NCI-H1092 (cell line): ENCODE measurements at places on chromosomes 3 and 15.

DNA sequence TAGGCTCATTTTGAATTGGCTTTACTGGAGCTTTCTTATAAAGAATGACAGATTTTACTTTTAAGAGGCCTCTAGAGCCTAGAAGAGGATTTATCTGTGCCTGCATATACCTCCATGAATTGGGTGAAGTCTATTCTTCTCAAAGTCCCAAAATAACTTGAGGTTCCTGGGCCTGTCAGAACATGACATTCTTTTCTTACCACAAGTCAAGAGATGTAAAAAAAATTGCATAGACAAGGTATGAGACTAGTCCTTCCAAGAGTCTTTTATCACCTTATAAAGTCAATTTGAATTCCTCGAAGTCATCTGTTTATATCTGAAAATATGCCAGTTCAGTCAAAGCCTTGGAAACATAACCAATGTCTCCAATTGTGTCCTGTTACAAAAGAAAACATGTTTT lies 17.2 kb upstream of the CD200 start:
- no peak for DNase-seq

DNA sequence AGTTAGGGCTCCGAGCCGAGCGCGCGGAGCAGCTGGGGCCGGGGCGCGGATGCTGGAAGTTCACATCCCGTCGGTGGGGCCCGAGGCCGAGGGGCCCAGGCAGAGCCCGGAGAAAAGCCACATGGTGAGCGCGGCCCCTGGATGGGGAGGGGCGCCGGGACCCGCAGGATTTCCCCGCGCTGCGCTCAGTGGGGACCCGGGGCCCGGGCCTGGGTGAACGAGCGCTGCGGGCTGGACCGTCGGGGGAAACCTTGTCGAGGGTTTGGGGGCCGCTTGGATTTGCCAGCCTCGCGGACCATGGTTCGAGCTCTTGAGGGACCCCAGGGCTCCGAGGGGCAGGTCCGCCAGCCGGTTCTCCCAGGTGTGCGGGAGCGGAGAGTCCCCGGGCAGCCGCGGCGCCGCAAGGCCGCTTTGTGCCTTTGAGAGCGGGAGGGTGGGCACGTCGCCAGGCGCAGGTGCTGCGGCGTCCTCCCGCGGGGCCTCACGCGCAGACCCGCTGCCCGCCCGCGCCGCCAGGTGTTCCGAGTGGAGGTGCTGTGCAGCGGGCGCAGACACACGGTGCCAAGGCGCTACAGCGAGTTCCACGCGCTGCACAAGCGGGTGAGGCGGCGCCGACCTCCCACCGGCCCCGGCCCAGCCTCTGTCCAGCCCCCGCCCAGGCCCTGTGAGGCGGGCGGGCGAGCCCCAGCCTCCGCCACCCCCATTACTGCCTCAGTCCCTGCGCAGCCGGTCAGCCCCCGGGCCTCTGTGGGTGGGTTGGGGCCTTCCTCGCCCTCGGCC lies at the start of gene SNX22:
SNX22 (plus strand) TSS at position 5 of the 780 bp plus-strand sequence; CDS start at position 50, 45 bp downstream.
- DNase-seq: no peak

DNA sequence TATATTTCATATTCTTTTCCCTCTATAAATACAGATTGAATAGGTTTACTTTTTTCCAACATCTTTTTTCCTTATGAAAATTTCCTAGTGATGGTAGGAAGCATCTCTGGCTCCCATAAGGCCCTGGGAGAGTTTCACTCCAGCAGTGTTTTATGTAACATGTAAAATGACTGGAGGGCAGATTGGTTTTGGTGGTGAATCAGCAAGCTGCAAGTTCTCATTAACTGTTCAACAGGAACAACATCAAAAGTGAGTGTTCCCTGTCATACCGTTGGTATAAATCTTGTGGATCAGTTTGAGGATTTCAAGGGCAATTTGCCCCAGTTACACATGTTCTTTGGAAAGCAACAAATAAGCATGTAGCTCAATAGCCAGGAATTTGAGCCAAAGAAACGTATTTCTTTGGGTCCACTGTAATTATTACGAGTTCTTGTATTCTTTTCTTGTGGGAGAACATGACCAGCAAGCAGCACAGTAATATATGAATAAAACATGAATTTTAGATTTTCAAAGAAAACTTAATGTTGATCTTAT lies 345.7 kb downstream of the SV2B start:
- DNase-seq: no peak

DNA sequence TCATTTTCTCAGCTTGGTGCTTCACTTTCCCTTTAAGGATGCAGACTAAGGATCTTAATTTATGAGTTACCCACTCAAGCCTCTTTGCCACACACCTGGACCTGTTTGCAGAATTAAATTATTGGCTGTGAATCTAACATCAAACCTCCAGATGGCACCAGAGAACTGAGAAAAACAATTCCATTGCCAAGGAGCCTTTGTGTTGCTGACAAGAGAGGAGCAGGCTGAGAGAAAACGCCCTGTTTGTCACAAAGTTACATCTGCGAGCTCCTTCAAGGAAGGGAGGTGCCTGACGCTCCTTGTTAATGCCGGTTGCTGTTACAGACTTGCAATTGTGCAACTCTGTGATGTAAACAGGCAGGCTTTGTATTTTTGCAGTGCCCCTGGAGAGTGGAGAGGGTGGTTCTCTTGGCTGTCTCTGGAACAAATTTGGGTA lies 36.3 kb upstream of the TMC3 start:
- peak; percentile 63 for DNase-seq

- DNase-seq: no peak
Observed at GRCh38 chr3:67774676-67775075, 120.3 kb upstream of the SUCLG2 start.

- no peak for DNase-seq
Observed at GRCh38 chr3:46399557-46399956, 7.3 kb downstream of the CCR5AS start.

GRCh38 chr3:7709376-7710082 lies 792.1 kb upstream of the LMCD1 start:
- no peak for DNase-seq

DNA sequence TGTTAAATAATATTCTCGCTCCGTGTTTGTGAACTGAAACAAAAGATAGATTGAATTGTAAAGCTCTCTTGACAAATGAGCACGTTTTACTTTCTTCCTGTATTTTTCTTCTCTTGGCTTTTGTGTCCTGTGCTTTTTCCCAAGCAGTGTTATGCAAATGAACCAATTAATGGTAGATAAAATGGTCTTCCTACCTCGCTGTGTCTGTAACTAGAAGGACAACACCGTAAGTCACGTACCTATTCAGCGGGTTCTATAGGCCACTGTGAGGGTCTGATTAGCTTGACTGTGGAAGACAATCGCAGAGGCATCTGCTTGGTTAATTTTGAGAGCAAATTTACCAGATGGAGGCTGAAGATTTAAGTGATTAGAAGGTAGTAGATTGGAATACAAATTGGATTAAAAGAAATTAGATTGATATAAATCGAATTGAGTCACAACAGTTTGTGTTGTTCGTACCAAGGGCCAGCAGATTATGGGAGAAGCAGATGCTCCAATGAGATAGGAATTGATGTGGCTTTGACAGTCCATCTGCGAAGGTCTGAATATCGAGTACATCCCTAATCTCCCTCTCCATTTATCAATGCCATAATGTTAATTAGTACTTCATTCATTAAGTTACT lies 40.2 kb downstream of the ROBO2 start:
- DNase-seq: no peak

GRCh38 chr3:146626403-146627122 lies 21.4 kb upstream of the PLSCR5 start:
- peak; percentile 51 for DNase-seq

DNA sequence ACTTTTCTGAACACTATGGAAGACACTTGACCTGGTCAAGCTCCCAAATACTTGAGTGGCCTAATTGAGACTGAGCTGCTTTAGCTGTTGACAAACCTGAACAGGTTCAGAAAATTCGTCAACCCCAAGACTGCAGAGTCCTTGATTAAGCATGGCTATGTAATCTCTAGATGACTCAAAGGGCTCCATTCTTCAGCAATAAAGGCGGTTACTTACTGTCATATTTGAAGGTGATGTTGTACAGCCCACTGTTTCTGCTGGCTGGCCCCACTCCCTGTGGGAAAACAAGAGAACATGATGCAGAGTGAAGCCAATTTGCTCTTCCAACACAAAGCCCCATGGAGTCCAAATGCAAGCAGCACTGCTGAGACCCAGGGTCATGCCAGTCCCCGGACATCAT lies 45.1 kb downstream of the IL17RD start:
- no peak for DNase-seq

- DNase-seq: no peak
Observed at GRCh38 chr3:75224412-75224811, 439.7 kb upstream of the FRG2C start.

GRCh38 chr15:60382773-60383674 lies 14.8 kb downstream of the ANXA2 start:
- no peak for DNase-seq

- no peak for DNase-seq
Observed at GRCh38 chr3:190197346-190197763, 76.7 kb upstream of the P3H2 start.

DNA sequence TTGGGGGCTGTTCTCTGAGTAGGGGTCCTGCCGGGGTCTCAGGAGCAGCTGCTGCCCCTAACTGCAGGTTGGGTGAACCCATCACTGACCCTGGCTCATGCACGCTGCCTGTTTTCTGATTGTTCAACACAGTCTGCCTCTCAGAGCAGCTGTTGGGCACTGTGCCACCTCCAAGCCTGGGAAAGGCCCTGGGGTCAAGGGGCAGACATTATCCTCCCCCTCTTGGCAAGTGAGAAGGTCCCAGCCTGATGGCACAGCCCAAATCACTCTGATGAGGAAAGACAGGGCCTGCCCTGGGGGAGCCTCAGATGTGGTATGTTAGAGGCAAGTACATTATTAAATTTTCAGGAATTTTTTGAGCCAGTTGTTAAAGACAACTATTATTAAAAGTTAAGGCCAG lies 14.1 kb upstream of the GNAT1 start:
- DNase-seq: no peak

GRCh38 chr3:196081002-196081833 lies 672 bp downstream of the TFRC start:
- DNase-seq: peak; percentile 43

- peak; percentile 75 for DNase-seq
Observed at GRCh38 chr3:49173116-49173791, 1.9 kb downstream of the KLHDC8B start.

DNA sequence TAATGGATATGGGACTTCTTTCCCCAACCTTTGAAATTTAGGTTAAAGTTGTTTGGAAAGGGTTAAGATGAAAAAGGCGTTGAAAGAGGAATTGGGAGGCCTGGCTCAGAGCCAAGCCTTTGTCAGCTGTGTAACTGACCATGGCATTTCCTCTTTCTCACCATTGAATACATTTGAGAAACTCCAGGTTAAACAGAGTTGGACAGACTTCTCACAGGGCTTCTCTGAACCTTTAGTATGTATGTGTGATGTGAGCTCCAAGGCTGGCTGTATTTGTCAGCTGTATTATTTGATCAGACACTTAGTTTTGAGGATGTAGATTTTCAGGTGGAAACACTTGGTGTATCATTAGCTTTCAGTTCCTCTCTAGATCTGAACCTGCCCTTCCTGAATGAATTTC lies 136.4 kb upstream of the GOLGA6L4 start:
- DNase-seq: no peak

- DNase-seq: no peak
Observed at GRCh38 chr3:46905661-46906451, 28.3 kb downstream of the PTH1R start.

DNA sequence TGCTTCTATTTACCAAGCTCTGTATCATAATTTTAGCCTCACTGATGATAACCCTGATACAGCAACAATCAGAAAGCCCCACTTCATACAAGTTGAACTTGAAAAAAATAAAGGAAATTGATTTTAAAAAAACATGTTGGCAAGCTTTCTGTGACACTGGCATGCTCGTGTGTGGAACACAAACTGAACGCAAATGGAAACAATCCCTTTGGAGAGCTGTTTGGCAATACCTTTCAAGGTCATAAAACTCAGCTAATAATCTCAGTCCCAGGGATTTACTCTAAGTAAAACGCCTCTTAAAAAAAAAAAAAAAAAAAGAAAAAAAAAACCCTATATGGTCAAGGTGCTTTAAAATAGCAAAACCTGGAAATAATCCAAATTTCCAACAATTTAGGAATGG lies 166.7 kb upstream of the BCL6 start:
- DNase-seq: no peak

DNA sequence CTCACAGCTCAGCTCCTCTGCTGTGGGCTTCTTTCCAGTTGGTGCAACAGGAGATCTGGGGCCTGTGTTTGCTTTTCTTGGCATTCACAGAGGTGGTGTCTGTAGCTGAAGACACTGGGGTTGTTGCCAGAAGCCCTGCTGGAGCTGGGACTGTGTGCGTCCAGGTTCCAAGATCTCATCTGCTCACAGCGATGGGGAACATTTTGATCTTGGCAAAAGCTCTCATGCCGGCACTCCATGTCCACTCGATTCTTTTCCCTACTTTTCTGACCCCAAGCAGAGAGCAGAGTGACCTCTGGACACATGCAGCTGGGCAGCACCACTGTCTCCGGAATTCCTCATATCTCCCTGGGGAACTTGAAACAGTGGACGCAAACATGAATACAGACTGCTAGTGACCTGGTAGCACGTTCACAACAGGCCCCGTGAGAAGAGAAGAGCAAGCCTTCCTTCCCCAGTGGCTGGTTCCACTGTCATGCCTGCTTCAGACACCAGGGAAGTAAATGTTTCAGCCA lies 36.1 kb upstream of the MECOM start:
- peak; percentile 2 for DNase-seq

DNA sequence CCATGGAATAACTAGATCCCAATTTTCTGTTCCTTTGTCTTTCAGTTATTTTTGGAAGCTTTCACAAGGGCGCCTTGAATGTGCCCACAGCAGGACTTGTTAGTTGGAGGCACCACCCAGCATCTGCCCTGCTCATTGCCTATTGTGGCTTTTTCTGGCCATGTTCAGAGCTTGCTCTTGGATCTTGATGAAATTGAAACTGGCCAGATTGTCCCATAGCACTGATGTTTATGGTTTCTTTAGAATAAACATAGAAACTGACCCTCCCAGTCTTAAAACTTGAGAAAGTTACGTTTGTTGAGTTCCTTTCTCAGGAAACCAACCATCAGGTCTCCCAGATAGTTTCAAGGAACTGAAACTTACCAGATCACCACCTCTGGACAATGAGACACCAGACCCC lies 474.7 kb downstream of the IL5RA start:
- DNase-seq: no peak

DNA sequence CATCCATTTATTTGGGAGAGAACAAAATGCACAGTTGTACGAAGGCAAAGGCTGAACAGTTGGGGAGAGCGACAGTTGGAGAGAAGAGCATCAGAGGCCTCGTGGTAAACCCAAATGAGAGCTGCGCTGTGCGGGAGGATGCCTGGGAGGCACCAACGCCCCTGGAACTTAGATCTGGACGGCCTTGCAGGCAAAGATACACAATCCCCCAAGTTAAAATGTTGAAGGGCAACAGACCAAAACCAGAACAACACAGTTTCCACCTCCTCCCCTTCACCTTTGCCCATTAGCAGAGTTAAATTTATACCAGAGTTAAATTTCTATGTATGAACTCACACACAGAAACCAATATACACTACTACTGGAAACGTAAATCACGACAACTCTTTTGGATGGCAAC lies 339.6 kb downstream of the RORA start:
- no peak for DNase-seq

- DNase-seq: no peak
Observed at GRCh38 chr3:47433796-47434195, 41.9 kb downstream of the SCAP start.
